Liver (tissue), 10 donors: ENCODE measurements at places on chromosomes 13 and 19. TPM values are rescaled to one million over a fixed set of nuclear protein-coding genes. Genes with fewer than 3 reads are reported as not detected.

- no peak for DNase-seq
- no peak overlapping the region for H3K27ac ChIP-seq
- H3K4me1 ChIP-seq, result no peaks in the 10 kb centered on the region
Measured at GRCh38 chr13:85383291-85383690, 415.9 kb downstream of the SLITRK6 start.

TRPC4 gene
- not detected for total RNA-seq

- H3K36me3 ChIP-seq, result no peaks in the 10 kb centered on the region
- no peaks in the 10 kb centered on the region for H3K27me3 ChIP-seq
- H3K27ac ChIP-seq, result no peak overlapping the region
- DNase-seq, result no peak
Measured at GRCh38 chr13:52765611-52766390, 26.2 kb upstream of the CNMD start.

GRCh38 chr13:41917641-41918040 lies 43.3 kb downstream of the VWA8 start:
- H3K36me3 ChIP-seq, result no peaks in the 10 kb centered on the region
- DNase-seq, result no peak
- no peak overlapping the region for H3K4me3 ChIP-seq
- H3K27ac ChIP-seq, result no peak overlapping the region
- no peaks in the 10 kb centered on the region for H3K4me1 ChIP-seq
- no peaks in the 10 kb centered on the region for H3K27me3 ChIP-seq

DNA sequence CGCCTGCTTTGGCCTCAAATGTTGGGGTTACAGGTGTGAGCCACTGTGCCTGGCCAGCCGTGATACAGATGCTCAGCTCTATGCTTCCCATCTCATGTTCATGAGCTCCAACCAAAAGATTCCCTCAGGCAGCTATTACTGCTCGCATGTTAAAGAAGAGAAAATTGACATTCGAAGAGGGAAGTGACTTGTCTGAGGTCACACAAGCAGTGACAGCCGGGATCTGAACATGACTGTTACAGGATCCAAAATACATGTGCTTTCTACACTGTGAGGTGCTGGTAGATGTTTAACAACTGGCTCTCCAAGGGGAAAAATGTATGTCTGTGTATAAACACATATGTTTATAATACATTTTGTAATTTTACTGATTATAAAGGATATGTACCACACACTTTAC lies 11.3 kb downstream of the FPR1 start:
- H3K36me3 ChIP-seq, result no peaks in the 10 kb centered on the region
- peaks cover 2% of the 10 kb centered on the region for H3K4me1 ChIP-seq
- H3K4me3 ChIP-seq, result no peak overlapping the region
- no peaks in the 10 kb centered on the region for H3K27me3 ChIP-seq
- DNase-seq, result no peak

GRCh38 chr19:13882836-13883235 lies 5.9 kb downstream of the NANOS3 start:
- DNase-seq, result no peak
- H3K4me1 ChIP-seq, result no peaks in the 10 kb centered on the region
- H3K27me3 ChIP-seq, result no peaks in the 10 kb centered on the region
- H3K36me3 ChIP-seq, result no peaks in the 10 kb centered on the region
- H3K27ac ChIP-seq, result no peak overlapping the region

FFAR3 gene
- 0.33 TPM for total RNA-seq

ZNF837 gene
- total RNA-seq, result 3.6 TPM

- peaks cover 4% of the 10 kb centered on the region for H3K4me1 ChIP-seq
- DNase-seq, result no peak
- no peaks in the 10 kb centered on the region for H3K36me3 ChIP-seq
- H3K27me3 ChIP-seq, result peaks cover 63% of the 10 kb centered on the region
Measured at GRCh38 chr13:99992949-99993351, 11.4 kb downstream of the ZIC2 start.
